ENCODE measurements at places on chromosomes 3 and 15. TPM values are rescaled to one million over a fixed set of nuclear protein-coding genes. Genes with fewer than 3 reads are reported as not detected.
A peak's percentile ranks its signal among the peaks of the same experiment; 100 is the strongest.

- DNase-seq: peak; percentile 1
Measured at GRCh38 chr3:174409086-174409743, 449.9 kb upstream of the NAALADL2 start.

- DNase-seq: no peak
Measured at GRCh38 chr15:92402751-92403150, 9.1 kb downstream of the ST8SIA2 start.

- DNase-seq: no peak
Measured at GRCh38 chr3:177468816-177469215, 271.5 kb upstream of the TBL1XR1 start.

GRCh38 chr3:13616359-13616758, 67.4 kb downstream of the FBLN2 start:
- no peak for DNase-seq

- DNase-seq: no peak
Measured at GRCh38 chr3:150098621-150099020, 127.9 kb upstream of the PFN2 start.

Gene C3orf22
- total RNA-seq: not detected

Gene CCR9
- total RNA-seq: not detected

Gene AHSG
- not detected for total RNA-seq

Gene KY
- total RNA-seq: not detected

Measured in G401 (cell line).